ENCODE measurements at places on chromosomes 12 and 14.

- DNase-seq = no peak
Observed at GRCh38 chr12:75997658-75998057, 33.9 kb downstream of the PHLDA1 start.

DNA sequence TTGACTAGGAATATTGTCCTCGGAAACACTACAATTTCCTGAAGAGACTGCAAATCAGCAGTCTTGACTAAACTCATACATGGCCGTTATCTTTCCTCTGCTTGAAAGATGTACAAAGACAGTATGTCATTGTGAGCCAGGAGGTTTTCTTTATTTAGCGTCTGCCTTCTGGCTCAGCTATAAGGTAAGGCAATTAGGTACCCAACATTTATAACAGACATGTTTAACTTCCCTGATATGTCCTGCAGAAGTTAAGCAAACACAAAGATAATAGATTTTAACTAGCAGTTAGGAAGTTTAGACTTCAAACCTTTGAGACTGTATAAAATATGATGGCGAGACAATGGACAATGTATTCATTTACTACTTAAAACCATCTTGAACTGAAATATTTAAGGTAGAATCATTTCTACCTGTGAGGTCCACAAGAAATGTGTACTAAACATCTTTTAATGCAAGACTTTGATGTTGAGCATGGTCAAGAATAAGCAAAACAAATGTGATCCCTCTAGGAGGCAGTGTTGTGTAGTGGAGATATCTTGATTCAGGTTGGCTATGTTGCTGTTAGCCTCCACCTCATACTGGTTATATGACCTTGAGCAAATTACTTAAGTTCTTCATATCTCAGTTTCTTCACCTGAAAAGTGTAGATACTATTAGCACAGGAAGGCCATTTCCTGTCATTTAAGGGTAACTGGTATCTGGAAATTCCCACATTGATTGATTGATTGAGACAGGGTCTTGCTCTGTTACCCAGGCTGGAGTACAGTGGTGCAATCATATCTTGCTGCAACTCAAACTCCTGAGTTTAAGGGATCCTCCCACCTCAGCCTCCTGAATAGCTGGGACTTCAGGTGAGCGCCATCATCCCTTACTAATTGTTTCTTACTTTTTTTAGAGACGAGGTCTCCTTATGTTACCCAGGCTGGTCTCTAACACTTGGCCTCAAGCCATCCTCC is 96.3 kb upstream of the EEA1 start:
- DNase-seq = no peak

GRCh38 chr14:92747701-92748258 is 647 bp downstream of the LGMN start:
- no peak for DNase-seq

DNA sequence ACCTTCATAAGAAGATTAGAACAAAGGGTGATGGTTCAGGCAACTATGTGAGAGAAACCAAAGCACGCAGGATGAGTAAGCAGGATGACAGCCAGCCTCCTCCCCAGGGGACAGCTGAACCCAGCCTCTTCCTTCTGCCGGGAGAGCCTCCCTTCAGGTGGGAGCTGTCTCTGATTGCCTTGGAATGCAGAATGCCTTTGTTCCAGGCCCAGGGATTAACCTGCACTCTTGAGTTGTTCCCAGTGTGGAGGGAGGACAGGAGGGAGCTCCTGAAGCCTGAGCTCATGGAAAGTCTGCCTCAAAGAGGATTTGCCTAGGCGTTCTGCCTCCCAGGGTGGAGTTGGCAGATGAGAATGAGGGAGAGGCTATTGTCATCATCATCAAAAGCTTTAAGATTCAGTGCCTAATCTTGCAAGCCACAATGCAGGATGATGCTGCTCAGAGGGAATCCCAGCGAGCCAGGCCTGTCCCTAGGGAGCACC is 3.6 kb upstream of the KRT6A start:
- DNase-seq = no peak

- DNase-seq = no peak
Observed at GRCh38 chr12:96045566-96045965, 10.2 kb upstream of the LTA4H start.

Data from GM12892 (cell line).